ENCODE measurements at places on chromosomes 6 and 20.

- DNase-seq, result peak; percentile 90
Observed at GRCh38 chr6:13762611-13763441, 51.2 kb upstream of the RANBP9 start.

- DNase-seq, result peak; percentile 44
Observed at GRCh38 chr20:49631061-49631716, 63.3 kb upstream of the PTGIS start.

DNA sequence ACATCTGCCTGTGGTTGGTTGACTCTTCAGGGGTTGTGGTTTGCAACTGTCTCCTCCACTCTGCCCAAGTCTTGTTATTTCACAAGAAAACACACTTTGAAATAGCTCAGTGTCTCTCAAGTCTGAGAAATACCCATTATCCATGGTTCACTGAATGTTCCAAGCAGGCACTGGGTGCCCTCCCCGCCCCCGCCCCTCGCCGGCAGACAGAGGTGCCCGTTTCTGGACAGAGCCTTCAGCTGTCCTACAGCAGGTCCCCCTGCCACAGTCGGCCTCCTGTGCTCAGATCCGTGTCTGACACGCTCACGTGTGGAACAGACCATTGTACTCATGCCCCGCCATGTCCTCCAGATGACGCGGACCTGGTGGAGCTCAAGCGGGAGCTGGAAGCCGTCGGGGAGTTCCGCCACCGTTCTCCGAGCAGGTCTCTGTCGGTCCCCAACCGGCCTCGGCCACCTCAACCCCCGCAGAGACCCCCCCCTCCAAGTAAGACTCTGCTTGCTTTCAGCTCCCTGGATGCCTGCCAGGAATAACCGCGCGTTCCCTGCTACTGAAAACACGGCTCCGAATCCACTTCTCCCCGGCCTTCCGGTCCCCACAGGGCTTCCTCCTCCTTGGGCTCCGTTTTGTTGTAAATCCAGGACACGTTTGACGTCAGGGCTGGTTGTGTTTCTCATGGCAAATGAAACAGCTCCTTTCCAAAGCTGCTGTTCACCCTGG is 81.4 kb downstream of the SERAC1 start:
- DNase-seq, result peak; percentile 64

GRCh38 chr6:138769102-138769676 is 4.4 kb upstream of the CCDC28A start:
- DNase-seq, result no peak

DNA sequence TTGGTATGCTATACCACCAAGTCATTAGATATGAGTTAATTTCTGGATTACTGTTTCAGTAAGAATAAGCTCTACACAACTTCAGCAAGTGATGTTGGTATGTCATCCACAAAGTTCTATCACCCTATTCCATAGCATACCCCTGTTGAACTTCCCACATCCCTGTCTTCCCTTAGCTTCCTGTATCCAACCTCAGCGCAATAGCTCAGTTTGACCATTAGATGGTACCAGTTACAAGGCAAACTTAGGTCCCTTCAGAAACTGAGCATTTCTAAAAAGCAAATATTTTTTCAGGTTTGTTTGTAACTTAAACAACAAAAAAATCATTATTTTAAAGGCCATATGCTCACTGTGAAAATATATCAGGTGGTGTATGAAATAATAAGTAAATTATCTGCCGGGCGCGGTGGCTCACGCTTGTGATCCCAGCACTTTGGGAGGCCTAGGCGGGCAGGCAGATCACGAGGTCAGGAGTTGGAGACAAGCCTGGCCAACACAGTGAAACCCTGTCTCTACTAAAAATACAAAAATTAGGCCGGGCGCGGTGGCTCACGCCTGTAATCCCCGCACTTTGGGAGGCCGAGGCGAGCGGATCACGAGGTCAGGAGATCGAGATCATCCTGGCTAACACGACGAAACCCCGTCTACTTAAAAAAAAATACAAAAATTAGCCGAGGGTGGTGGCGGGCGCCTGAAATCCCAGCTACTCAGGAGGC is 8.8 kb upstream of the MOG start:
- DNase-seq, result peak; percentile 50

- no peak for DNase-seq
Observed at GRCh38 chr6:169799474-169799926, 48.1 kb downstream of the ERMARD start.

Data from IMR-90 (cell line).